ENCODE measurements at places on chromosomes 13 and 19. TPM values are rescaled to one million over a fixed set of nuclear protein-coding genes. Genes with fewer than 3 reads are reported as not detected.

GRCh38 chr13:95497381-95497807 lies 55.1 kb upstream of the CLDN10 start:
- DNase-seq = no peak

DNA sequence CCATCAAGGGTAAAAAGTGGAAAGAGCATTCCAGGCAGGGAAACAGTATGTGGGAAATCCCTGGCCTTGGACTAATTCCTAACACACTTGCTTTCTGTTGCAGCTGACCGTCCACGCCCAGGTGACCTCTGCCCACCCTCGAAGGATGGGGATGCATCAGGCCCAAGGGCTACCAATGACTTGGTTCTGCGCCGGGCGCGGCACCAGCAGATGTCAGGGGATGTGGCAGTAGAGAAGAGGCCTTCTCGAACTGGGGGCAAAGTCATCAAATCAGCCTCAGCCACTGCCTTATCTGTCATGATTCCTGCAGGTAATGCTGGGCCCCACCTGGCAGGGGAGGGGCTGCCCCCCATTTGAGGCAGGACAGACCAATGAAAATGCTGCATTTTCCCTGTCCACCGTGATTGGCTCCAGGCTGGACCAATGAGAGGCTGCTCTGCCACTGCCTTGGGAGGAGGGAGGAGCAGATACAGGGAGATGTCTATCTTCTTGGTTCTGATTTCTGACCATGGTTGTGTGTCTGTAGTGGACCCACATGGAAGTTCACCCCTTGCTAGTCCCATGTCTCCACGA lies 12.6 kb downstream of the DNASE2 start:
- DNase-seq = no peak

DNA sequence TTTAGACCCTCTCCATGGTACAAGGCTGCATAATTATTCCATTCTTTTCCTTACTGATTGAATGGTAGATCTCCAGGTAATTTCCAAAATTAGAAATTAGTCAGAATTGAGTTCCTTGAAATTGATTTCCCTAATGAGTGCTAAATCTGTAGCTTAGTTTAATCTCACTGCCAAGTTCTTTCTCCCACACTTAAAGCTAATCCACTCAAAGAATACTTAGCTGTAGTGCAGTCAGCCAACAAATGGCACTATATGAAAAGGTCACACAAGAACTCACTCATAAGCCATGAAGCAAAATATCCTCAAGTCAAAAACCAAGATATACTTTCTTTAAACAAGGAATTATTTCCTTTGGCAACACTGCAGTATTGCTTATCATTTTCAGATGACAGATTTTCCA lies 62.0 kb downstream of the XPO4 start:
- no peak for DNase-seq

GRCh38 chr19:34662919-34663318 lies 14.0 kb downstream of the SCGB2B2 start:
- no peak for DNase-seq

GRCh38 chr13:110676595-110677587 lies 29.0 kb downstream of the CARS2 start:
- no peak for DNase-seq

Gene MYO16
- polyA plus RNA-seq = 0.04 TPM

Gene ABCA7
- polyA plus RNA-seq = 5.9 TPM

Gene ZNF560
- 0.08 TPM for polyA plus RNA-seq

Gene MCEMP1
- 1.1 TPM for polyA plus RNA-seq

All from urinary bladder (tissue), 4 donors.